ENCODE measurements at places on chromosomes 3 and 15. TPM values are rescaled to one million over a fixed set of nuclear protein-coding genes. Genes with fewer than 3 reads are reported as not detected.

The IGSF11 gene
- 0.26 TPM for total RNA-seq

The MB21D2 gene
- 3.6 TPM for total RNA-seq

The ACOX2 gene
- 20.5 TPM for total RNA-seq

The AQP9 gene
- not detected for total RNA-seq

The AEN gene
- 68.1 TPM for total RNA-seq

The IQCH gene
- total RNA-seq, result 5.0 TPM

The ALDH1A2 gene
- 7.7 TPM for total RNA-seq

The GOLGA8S gene
- total RNA-seq, result under 0.01 TPM

The KCNMB2 gene
- total RNA-seq, result 0.17 TPM

The TJP1 gene
- 53.7 TPM for total RNA-seq

Measured in fibroblast of lung (primary cell).